Left lung (tissue), 14 donors: ENCODE measurements at places on chromosomes 1 and 21. TPM values are rescaled to one million over a fixed set of nuclear protein-coding genes. Genes with fewer than 3 reads are reported as not detected.

DNA sequence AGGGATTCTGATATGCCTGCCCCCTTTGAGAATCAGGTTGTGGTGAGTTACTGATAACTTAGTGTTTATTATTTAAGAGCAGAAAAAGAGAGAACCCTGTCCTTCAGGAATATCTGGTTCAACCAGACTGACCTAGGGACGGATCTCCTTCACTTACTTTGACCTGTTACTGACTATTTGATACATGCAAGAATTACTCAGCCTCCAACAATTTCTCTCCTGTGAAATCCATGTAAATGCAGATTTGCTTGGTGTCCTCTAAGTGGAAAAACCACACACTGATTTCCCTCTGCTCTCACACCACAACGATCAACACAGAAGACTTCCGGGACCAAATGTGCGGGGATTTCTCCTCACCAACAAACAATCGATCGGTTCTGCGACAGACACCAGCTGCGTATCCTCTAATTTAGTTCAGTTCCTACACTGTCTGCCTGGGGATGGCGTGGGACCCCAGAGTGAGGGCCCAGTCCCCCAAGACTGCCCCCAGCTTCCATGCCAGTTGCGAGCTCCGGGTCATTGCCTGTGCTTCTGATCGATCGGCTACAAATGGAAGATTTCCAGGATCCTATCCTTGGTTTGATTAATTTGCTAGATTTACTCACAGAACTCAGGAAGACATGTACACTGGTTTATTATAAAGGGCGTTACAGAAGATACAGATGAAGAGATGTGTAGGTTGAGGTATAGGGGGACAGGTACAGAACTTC is 51.7 kb downstream of the BACE2 start:
- no peak for DNase-seq

GRCh38 chr1:67659229-67659628 is 25.8 kb upstream of the GADD45A start:
- DNase-seq: no peak

GRCh38 chr21:29235714-29236197 is 63.0 kb upstream of the BACH1 start:
- DNase-seq: no peak

DNA sequence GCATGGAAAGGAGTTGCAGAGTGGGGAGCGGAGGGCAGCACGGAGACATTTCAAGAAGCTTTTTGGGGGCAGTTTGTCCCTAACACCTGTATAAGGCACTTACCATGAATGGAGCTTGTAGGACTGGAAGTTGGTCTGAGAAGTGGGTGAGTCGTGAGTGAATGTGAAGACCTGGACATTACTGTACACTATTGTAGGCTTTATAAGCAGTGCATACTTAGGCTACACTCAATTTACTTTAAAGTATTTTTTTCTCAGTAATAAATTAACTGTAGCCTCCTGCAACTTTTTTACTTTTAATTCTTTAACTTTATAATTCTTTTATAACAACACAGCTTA is 141.6 kb upstream of the ETV3 start:
- no peak for DNase-seq

The OR13G1 gene
- not detected for total RNA-seq

DNA sequence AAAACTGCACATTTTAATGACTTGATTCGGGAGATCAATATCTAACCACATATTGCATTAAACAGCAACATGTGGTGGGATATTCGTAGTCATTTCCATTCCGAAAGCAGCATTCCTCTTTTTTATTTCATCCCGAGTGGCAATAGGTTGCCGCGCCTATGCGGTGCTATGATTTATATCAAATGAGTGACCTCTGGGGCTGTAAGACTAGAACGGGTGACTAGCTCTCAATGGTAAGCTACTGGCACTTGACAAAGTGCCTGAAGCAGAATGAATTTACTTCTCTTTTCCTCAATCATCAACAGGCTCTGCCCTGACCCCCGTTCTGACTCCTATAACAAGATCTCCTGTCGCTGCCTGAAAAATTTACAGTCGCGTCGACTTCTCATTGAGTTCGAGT is 162.3 kb downstream of the ZNF281 start:
- DNase-seq: no peak

- DNase-seq: no peak
These were observed at the start of gene MPL for GRCh38 chr1:43337588-43337987. MPL (plus strand) TSS chr1:43337818; CDS start chr1:43337849, 31 bp downstream.

The NUF2 gene
- 1.9 TPM for total RNA-seq

DNA sequence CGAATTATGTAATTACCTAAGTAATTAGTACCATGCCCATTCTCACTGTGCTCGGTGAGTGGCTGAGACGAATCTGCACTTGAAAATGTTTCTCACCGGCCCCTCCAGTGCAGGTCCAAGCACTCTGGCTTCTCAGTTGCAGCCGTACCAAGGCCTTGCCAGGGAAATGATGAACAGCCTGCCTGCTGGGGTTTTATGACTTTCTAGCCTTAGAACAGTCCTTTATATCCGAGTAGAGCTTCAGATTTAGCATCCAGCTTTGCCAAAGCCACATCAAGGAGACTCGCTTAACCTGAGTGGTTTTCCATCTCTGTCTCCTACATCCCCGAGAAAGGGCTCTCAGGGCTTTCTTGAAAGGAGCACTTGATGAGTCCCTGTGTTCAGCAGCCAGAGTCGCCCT is 83.4 kb downstream of the GREM2 start:
- DNase-seq: no peak

The PRAMEF1 gene
- not detected for total RNA-seq

The PKP1 gene
- total RNA-seq: 2.1 TPM
